GM12891 (cell line): ENCODE measurements at places on chromosomes 5 and 9.

DNA sequence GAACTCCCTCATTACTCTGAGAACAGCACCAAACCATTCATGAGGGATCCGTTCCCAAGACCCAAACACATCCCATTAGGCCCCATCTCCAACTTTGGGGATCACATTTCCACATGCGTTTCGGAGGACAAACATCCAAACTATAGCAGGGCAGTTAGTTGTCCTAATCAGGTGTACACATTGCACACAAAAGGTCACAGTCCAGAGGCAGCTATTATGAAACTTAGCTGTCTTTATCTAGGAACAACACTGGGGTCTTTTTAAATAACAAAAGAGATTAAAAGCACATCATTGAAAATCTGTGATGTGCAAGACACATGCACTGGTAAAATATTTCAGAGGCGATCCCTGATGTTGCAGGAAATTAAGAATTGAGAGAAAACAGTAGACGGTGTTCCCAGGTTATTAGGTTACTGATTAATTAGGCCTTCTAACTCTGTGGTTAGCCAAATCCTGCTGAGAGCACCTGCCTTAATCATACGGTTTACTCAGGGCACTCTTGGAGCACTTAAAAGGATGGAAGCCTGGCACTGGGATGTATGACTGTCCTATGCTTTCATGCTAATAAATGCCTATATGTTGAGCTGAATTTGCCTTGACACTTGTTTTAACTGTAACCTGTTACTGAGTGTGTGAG lies 1574.5 kb upstream of the WWC1 start:
- DNase-seq: no peak

DNA sequence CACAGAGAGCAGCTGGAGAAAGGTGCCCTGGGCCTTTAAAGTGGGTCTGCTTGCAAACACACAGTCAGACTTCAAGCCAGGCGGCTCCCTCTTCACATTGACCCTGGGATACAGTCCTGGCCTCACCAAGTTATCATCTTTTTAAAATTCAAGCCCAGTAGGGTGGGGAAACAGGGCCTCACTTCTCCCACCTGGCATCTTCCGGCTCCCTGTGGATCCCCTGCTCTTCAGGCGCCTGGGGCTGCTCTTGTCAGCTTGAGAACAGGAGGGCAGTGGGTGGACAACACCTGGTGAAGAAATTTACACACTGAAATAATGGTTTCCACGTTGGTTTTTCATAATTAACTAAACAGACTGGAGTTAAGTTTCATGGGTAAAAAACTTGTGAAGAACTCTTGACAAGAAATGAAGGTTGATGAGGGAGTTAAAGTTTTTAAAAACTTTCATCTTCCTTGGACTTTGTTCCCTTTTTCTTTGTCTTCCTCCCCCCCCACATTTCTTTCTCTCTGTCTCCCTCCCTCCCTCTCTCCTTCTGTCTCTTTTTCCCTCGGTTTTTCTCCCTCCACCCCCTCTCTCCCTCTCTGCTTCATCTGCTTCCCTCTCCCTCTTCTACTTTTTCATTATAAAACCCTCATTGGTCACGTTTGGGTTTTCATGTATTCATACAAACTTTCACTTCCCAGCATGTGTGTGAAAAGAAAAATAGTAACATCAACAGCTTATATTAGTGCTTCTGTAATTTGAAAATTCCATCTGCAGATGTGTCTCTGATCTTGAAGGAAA lies 219.6 kb downstream of the DMRT2 start:
- DNase-seq: no peak

- DNase-seq: peak; percentile 46
Measured at GRCh38 chr9:27528886-27529315, 713 bp downstream of the MOB3B start.

DNA sequence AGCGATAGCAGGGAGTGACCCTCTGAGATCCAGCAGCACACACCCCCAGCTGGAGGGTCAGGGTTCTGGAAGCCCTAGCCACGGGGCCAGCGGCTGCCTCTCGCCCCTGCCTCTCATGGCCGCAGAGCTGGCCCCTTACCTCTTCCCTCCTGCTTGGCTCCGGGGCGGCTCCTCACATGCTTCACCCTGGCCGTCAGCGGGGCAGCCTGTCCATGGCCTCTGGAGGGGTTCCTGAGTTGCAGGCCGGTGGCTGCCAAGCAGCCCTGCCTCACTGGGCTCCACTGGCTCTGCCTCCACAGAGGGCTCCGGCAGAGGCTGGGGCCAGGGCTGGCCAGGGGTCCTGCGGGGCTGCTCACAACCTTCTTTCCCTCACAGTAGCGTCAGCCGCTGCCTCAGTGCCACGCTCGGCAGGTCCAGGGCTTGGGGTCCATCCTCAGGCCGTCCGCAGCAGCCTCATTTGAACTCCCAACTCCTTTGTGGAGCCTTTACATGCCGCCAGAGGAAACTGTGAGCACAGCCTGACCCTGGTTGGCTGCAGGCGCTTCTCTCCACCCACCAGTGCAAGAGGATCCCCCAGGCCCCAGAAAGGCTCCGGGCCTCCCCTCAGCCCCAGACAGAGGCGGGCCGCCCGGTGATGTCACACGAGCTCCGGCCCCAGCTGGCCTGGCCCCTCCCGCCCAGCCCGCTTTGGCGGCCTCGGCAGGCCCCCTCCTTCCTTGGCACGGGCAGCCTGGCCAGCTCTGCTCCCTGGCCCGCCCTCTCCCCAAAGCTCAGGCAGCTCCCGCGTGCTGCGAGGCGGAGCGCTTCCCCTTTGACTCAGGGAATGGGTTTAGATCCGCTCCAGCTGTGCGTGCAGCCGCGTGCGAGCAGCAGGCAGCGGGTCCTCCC lies at the start of gene ANGPTL2:
ANGPTL2 (minus strand) TSS at position 460 of the 888 bp plus-strand sequence. CDS start 13,904 bp downstream, outside the sequence.
- peak; percentile 64 for DNase-seq

GRCh38 chr5:122162100-122162638 lies 32.8 kb downstream of the ZNF474 start:
- DNase-seq: no peak

- no peak for DNase-seq
Measured at GRCh38 chr9:130698514-130698913, 4.9 kb downstream of the EXOSC2 start.

DNA sequence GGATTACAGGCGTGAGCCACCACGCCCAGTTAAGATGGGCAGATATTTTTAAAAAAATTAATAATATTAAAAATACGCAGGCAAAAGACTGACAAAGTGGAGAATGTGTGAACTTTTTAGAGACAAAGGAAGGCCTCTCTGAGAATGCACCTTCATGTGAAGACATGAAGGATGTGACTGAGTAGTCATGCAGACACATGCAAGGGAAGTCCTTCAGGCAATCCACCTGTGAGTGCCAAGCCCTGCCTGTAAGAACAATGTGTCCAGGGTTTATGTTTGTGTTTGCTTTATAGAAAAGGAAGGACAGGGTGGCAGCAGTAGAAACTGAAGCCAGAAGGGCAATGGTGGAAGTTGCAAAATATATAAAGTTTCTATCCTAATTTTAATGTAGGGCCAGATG lies 169.2 kb downstream of the EDIL3 start:
- no peak for DNase-seq

- no peak for DNase-seq
Measured at GRCh38 chr5:55063220-55063863, 39.1 kb upstream of the GZMA start.

DNA sequence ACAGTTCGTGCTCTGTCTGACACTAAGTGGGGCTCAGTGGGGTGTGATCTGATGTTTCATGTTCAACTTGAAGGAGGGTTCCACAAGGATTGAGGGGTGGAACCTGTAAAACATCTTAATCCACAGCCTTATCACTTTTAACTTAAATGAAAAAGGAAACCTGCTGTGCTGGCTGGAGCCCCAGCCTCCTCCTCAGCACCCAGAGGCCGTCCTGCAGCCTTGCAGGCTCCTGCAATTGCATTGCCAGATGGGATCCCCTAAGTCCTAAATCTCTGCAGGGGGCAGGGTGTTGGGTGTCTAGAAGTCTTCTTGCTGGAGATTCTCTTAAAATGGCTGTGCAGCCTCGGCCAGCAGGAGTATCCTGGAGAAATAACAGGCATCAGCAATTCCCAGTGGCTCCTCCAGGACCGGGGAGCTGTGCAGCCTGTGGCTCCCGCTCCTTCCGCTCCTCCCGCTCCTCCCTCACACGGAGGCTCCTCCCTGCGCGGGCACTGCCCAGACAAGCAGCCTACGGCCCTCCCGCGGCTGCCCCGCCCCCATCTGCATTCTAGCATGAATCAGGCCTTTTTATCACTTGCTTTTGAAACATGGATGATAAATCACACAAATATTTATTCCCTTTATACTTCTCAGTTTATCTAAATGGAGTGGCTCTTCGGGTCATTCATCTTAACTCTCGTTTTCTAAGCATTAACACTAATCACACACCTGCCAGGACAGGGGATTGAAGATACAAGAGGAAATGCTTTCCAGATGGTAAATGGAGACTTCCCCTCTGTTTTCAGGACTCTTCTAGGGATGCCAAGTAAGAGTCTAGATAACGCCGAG lies 131.0 kb downstream of the ADAMTS16 start:
- no peak for DNase-seq

GRCh38 chr9:109264877-109265587 lies 55.8 kb downstream of the EPB41L4B start:
- DNase-seq: no peak

GRCh38 chr5:167489202-167489601 lies 802.2 kb upstream of the WWC1 start:
- no peak for DNase-seq

DNA sequence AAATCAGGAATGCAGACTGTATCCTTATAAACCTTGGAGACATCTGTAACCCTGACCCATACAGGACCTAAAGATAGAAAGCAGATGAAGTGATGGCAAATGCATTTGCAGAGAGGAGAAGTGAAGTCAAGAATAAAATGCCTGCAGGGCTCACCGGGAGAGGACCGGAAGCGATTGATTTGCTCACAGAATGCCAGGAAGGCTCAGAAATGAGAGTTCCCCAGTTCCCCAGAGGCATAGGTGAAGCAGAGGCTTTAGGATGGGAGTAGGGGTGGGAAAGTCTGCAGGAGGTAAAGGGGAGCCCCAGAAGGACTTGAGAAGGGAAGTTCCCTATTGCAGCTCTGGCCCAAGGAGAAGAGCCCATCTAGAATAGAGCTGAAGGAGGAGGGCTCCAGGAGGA lies 63.9 kb upstream of the TNFAIP8 start:
- no peak for DNase-seq

DNA sequence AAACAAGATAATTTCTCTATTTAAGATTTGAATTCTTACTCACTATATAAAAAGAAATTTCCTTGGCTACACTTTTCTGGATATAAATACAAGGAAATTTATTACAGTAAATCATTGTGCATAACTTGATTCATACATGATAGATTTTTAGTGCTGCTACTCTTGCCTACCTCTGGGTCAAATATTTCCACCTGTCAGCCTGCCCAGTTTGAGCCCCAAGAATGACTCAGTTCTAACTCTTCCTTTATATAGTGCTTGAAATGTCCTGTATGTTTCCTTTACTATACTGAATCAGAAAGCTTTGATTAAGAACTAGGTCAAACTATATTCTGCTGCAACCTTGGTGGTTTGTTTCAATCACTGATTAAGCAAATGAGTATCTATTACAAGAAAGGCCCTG lies 147.4 kb upstream of the FTMT start:
- DNase-seq: no peak

DNA sequence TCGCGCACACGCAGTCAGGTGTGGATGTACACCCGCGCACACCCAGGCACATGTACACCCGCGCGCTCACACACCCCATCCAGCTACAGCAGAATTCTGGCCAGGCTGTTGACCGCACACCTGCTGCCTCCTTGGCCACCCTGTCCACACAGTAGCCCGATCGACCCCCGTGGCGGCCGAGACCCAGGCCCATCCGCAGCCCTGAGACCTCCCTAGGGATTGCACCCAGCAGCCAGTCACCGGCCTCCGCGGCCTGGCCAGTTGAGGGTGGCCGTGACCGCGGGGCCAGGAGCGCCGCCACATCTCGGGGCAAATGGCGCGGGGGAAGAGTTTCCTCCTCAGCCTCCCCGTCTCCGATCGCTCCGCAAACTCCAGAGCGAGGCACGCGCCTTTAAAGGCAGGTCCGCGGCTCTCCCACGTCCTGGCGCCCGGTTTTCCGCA lies 774 bp upstream of the ADAMTS16 start:
- no peak for DNase-seq

GRCh38 chr5:131147258-131147657 lies 17.8 kb downstream of the HINT1 start:
- no peak for DNase-seq

DNA sequence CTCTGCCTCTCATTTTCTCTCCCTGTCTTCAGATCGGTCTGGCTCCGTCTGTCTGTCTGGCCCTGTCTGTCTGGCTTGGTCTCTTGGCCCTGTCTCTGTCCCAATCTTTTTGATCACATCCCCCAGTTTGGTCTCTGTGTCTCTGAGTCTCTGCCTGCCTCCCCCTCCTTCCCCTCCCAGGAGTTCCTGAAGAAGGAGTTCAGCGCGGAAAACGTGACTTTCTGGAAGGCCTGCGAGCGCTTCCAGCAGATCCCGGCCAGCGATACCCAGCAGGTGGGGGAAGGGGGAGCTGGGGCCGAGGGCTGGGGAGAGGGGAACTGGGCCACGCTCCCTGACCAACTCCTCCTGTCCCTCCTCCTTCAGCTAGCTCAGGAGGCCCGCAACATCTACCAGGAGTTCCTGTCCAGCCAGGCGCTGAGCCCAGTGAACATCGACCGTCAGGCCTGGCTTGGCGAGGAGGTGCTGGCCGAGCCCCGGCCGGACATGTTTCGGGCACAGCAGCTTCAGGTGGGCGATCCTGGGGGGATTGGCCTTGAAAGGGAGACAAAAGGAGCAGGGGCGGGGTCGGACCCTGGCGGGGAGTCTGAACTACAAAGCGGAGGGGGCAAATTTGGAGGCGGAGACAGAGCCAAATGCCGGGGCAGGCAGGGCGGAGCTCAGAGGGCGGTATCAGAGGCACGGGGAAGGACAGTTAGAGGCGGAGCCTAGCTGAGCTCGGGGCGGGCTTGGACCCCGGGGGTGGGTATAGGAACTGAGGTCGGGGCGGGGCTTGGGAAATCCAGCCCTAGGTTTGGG lies 9.0 kb downstream of the RGS14 start:
- no peak for DNase-seq

GRCh38 chr9:95127249-95128176 lies 190.0 kb downstream of the FANCC start:
- peak; percentile 70 for DNase-seq

DNA sequence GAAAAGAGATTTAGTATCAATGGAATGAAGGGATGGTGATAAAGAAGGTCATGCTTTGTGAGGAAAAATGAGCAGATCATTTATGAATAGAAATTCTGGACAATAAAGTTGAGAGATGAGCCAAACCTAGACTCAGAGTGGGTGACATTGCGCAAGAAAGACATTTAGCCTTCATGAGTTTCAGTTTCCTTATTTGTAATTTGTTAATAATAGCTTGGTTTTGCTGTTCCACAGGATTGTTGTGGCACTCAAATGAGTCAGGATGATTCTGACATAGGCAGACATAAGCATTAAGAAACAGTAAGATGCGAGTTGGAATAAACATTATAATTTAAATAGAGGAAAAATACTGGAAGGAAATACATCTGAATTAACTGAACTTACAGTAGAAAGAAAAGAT lies 34.8 kb downstream of the ITGA2 start:
- DNase-seq: no peak
